ENCODE measurements at places on chromosomes 6 and 20.
A peak's percentile ranks its signal among the peaks of the same experiment; 100 is the strongest.

- DNase-seq, result no peak
These were observed 84.7 kb upstream of the SUPT3H start for GRCh38 chr6:45462190-45463134.

GRCh38 chr20:10352934-10353824 lies 80.8 kb downstream of the MKKS start:
- DNase-seq, result peak; percentile 26

DNA sequence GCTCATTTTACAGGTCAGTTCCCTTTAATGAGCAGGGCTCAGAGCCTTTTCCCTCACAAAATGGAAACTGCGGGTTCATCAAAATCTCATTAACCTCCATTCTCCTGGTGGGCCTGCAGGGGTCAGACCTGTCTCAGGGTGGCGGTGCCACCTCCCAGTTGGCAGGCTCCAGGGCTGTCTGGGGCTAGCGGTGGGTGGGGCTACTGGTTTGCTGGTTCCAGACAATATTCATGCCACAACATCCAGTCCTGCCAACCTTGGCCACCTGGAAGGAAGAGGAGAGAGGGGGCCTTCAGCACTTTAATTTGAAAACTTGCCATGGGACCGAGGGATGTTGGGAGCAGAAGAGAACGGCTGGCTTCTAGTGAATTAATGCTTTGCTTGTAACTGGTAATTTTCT lies 41.9 kb upstream of the CTNNBL1 start:
- DNase-seq, result peak; percentile 4

DNA sequence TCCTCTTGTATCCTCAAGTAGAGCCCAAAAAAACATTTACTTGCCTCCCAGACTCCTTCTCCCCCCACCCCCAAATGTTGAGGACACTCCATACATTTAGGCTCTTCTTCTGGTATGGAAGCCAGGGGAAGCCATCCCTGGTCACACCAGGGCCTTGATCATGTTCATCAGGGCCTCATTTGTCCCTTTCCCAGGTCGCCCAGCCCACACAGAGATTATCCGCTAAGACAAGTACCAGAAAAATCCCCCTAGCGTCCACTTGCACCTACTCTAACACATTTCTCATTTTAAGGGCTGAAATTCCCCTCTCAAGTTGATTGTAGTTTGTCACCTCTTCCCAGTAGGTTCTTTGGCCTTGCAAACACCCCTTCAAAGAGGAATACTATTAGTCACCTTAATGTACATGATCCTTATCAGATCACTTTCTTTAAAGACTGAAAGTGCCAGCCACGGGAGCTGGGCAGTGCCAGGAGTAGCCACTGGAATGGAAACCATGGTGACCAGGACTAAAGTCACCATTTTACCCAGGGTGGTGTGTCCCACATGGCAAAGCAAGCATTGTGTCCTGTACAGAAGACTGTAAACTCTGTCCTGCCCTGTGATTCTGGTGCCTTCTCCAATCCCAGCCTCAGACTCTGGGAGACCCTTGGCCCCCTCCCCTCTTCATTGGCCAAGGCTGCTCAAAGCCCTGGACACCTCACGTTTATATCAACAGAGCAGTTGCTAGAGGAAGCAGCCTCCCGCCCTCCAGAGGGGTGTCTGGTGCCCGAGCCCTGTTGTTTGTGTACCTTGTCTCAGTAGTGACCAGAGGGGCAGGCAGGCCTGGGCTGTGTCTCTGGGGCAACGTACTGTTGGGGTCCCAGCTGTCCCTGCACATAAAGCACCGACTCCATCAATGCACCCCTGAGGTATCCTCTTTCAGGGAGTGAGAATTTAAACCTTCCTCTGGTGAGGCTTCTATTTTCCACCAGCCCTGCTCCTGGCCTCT lies 5.0 kb upstream of the APOBEC2 start:
- DNase-seq, result no peak

All from fibroblast of skin of right quadriceps (primary cell).